Dermis lymphatic vessel endothelial cell (primary cell): ENCODE measurements at places on chromosomes 6 and 20. TPM values are rescaled to one million over a fixed set of nuclear protein-coding genes. Genes with fewer than 3 reads are reported as not detected.

The NKAPL gene
- total RNA-seq: 0.26 and 0.43 TPM in 2 replicates

The IL17A gene
- not detected in 2 replicates for total RNA-seq

The ANGPT4 gene
- total RNA-seq: not detected in 2 replicates

The WFDC12 gene
- total RNA-seq: not detected in 2 replicates

The LY6G6D gene
- total RNA-seq: not detected in 2 replicates

The PKHD1 gene
- total RNA-seq: not detected in 2 replicates

The ABT1 gene
- total RNA-seq: 18.5 and 19.6 TPM in 2 replicates

The ZSCAN23 gene
- total RNA-seq: 2.5 TPM in 1 of 2 replicates, not detected in the other
